ENCODE measurements at places on chromosomes 1 and 21.
A peak's percentile ranks its signal among the peaks of the same experiment; 100 is the strongest.

DNA sequence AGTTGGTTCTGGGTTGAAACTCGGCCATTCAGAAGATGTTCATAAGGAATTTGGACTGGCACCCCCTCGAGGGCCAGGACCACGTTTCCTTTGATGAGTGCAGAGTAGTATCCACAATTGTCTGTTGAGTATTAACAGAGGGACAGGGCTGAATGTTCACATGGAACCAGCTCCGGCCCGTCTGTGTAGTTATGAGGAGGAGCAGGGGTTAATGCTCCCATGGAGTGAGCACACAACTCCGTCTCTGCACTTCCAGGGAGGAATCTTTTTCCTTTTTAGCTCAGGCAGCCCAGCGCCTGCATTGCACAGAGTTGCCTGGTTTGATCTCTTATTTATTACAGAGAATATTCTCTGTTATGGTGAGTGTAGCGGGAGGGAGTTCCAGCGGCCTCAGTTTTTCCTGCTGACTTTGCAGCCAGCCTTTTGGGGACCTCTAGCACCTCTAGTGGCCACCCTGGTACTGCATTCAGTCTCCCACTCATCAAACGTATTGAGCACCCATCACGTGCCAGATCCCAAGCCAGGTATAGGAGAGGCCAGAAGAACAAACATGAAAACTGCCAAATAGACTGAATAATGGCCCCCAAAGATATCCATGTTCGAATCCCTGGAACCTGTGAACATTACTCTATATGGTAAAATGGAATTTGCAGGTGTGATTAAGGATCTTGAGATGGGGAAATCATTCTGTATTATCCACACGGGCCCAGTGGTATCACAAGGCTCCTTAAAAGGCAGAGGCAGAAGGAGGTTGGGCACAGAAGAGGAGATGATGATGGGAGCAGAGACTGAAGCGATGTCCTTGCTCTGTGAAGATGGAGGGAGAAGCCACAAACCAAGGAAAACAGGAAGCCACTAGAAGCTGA is 167.7 kb upstream of the CSF3R start:
- DNase-seq = peak; percentile 54

DNA sequence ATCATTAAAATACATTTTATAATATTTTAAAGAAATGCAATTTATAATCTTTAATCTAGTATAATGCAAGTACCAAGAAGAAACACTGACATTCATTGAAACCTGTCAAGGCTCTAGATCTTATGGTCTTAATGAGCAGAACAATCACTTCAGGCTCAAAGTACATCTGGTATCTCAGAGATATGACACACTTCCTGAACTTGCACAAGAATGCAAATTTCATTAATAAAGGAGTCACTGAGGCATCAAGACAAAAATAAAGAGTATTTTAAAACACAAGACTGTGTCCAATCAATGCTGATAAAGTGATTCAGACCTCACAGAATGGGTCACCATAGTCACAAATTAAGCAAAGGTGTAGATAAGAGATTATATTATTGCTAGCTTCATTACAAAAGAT is 178.1 kb downstream of the AK5 start:
- no peak for DNase-seq

- no peak for DNase-seq
Measured at GRCh38 chr1:97996880-97997279, 76.0 kb upstream of the DPYD start.

DNA sequence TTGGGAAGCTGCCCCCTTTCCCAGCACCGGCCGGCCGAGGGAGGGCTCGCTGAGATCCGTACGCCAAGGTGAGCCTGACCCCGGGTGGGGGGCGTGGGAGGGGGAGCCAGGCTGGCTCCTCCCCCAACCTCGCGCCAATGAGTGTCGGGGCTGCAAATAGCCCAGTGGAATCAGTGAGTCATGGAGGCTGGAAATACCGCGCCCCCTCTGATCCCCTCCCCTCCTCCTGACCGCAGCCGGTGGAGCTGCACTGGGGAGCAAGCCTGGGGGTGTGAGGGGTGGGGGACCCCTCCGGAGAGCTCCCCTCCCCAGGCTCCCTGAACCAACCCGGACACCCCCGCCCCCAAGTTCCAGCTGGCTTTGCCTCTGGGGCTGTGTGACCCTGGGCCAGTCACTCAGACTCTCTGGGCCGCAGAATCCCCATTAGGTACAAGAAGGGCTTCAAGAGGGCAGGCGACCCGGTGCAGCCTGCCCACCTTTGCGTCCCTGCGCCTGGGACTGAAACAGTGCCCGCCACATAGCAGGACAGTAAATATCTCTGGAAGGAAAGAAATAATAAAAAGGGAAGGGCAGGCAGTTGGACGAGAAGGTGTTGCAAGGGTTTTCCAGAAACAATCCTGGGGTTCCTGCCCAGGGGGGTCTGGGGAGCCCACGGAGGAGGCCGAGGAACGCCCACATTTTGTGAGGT is 4.5 kb downstream of the HSPB7 start:
- peak; percentile 34 for DNase-seq

DNA sequence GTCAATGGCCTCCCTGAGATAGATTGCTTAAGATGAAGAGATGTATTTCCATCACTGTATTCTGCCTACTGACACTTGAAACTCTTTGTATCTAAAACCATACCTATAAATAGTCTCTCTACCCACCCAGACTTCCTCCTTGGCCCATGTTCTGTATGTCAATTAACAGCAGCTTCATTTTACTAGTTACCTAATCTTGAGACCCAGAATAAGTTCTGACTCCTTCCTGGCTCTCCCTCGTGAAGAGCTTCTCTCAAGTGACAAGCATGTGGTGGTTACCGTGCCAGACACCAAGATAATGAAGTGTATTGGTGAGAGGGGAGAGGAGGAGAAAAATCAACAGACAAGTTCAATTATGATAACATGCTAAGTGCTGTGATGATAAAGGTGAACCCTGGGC is 128.8 kb upstream of the RAVER2 start:
- DNase-seq = no peak

DNA sequence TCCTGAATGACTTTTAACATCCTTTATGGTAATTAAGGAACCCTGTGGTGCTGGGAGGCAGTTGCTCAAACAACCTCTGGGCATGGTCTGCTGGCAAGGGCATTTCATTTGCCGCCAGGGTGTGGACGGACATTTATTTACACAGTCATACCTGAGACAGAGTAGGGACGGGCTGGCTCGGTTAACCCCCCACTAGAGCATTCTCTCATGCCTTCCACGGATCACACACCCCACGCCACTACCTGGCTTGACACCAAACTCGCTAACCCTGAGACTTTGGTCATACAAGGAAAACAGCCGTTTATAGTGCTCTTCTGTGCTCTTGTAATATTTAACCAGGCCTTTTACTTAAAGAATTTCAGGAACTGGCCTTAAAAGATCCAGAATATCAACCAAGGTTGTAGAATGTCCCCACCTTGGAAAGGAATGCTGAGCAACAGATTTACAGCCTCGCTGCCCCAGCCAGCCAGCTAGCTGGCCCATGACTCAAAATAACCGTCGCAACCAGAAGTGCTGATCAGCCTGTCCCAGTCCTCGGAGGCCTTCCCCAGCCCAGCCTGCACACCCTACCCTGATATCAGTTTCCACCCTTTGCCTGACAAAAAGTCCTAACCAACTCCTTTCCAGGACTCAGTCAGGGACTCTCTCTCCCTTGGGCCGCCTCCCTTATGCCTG is 6.5 kb upstream of the PDXK start:
- DNase-seq = peak; percentile 79

DNA sequence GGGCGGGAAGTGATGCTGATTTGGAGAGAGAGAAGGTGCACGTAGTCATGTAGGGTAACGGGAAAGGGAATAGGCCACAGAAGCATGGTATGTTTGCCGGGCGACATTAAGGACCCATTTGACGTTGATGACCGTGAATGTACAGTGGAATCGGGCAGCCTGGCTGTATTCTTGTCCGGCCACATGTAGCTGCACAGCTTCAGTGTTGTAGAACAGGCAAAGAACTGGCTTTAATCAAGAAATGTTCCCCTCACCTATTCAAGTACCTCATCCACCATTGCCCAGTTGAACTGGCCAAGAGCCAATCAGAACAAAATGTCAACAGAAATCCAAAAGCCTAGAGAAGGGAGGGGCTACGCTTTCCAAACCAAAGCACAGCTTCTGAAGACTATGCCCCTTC is 104.8 kb downstream of the DHRS3 start:
- no peak for DNase-seq

DNA sequence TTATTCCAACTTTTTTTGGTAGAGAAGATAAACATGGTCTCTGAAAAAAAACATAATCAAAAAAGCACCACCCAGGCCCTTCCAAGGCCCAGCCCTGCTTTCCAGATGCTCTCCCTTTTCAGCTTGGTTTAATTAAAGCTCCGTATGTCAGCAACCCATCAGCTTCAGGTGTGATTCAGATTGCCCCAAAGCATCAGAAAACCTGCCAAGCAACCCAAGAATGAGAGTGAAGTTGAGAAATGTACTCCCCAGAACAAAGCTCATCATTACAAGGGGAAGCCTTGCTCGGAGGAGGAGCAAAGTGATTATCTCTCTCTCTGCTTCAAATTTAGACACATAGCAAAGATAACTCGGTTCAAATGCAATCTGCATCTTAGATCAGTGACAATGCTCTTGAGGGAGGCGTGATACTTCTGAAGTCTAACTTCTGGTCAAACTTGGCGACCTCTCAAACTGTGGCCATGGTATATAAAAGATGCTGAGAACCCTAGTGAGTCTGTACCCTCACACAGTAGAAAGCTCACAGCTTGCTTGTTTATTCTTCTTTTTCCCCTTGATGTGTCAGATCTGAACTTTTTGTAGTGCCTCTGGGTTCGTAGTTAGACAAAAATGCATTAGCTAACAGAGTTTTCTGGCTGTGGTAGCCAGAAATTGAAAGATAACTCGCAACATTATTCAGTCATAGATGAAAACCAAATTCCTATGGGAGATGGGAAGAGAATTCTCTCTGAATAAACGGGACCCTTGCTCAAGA is 63.3 kb upstream of the ZC3H11B start:
- no peak for DNase-seq

GRCh38 chr1:174795806-174796205 is 203.9 kb upstream of the CACYBP start:
- DNase-seq = no peak

- no peak for DNase-seq
Measured at GRCh38 chr1:93528412-93528811, 80.5 kb downstream of the FNBP1L start.

GRCh38 chr1:192610112-192610889 is 25.6 kb upstream of the RGS13 start:
- DNase-seq = peak; percentile 4

DNA sequence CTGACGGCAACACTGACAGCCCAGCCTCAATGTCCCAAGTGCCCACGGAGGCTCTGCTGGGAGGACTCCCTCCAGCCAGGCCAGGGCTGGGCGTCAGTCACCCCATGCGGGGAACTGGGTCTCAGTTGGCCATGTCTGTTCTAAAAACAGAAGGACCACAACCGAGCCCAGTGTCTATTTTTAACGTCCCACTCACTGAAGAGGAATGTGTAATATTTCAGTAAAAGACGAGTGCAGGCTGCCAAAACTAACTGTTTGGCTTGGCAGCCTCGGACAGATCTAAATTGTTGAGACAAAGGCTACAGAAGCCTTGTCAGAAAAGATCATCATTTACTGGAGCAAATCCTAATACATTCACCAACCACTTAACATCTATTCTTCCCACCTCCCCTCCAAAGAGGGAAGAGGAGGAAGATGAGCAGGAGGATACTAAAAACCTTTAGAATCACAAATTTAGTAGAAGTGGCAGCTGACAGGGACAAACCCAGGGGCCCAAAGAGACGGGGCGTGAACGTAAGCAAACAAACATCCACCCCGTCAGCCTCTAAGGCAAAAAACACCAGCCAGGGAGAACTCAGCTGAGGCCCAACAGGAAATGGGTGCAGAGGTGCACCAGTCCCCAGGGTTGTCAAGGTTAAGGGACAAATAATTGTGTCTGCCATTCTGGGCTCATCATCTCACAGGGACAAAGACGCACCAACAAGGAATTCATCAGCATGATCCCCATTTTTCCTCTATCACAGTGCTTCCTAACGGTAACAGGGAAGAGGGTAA is 18.7 kb downstream of the C1orf198 start:
- DNase-seq = no peak

GRCh38 chr1:36458910-36459309 is 5.3 kb downstream of the MRPS15 start:
- no peak for DNase-seq

DNA sequence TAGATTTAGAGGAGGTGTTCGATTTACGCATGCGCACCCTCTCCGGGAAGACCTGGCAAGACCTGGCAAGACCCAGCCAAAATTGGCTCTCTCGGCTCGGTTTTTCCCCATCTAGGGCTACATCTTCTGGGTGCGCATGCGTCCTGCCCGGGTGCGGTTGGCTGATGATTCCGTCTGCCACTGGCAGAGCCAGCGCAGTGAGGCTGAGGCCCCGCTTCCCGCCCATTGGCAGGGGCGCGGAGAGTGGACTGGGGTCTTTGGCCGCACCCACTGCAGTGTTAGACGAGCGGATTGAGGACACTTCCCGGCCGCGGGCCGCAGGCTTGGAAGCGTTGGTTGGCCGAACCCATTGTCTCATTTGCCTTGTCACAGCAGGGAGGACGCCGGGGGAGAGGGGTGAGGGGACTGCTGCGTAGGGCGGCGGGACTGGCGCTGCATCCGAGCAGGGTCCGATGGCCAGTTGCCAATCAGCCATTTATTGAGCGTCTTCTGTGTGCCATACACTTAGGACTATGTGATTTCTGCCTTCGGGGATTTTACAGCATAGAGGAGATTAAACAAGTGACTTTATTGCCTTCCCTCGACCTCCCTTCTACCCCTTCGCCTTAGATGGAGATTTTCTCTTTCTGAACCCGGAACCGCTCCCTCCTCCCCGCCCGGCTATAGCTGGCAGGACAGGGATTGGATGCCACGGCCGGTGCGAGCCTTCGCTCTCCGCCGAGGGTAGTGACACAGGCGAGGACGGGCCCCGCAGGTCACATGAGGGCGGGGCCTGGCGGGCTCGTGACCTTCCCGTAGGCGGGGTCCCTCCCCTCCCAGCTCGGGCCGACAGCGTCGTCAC is 43.7 kb downstream of the MEF2D start:
- peak; percentile 99 for DNase-seq

Data from NCI-H146 (cell line).